Left ventricle myocardium superior (tissue), 1 donor: ENCODE measurements at places on chromosomes 2 and 18.

DNA sequence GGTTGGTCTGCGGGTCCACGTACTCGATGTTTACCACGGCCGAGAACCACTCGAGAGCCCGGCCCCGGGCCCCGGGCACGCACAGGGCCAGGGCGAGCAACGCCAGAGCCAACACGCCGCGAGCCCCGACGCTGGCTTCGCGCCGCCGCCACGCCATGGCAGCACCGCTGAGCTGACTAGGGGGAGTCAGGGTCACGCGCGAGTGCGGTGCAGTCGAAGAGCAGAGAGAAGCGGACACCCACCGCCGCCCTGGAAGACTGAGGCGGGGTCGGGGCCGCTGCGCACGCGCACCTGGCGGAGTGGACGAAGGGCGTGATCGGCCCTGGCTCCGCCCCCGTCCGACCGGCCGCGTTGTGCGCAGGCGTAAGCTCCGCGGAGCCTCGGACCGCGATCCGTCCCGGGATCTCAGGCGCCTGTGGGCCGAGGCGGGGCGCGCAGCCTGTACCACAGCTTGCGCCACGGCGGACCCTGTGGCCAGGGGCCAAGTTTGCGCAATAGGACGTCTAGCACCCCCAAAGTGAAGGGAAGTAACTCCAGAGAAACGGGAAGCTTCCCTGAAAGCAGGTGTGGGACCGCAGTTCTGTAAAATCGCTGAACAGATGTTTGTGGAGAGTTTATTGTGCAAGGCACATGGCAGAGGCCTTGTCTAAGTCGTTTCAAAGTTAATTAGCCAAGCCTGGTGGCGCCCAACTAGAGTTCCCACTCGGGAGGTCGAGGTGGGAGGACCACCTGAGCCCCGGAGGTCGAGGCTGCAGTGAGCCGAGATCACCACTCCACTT lies at the start of gene RNF149:
TSS of gene RNF149 (minus strand) at position 270 of the 779 bp plus-strand sequence. CDS start at position 157, 113 bp downstream.
- DNase-seq: peak; percentile 97

GRCh38 chr2:204416236-204416635 lies 129.0 kb upstream of the PARD3B start:
- DNase-seq: no peak

DNA sequence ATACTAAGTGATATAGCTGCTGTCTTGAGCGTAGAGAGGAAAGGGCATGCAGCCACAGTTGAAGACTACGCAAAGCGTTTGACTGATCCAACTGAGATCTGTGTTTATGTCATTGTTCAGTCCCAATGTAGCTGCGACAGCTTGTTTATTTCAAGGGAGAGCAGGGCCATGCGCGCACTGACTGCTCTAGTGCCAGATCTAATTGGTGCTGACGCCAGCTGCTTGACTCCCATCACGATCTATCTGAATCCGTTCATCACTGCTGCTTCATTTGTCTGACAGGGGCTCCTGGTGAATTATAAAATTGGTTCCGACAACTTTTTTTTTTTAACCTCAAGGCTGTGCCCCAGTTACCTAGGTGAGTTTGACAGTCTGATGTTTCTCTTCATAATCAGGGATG lies 75.7 kb downstream of the CHST9 start:
- DNase-seq: peak; percentile 49

GRCh38 chr2:216486708-216487107 lies 11.9 kb upstream of the RPL37A start:
- peak; percentile 35 for DNase-seq

DNA sequence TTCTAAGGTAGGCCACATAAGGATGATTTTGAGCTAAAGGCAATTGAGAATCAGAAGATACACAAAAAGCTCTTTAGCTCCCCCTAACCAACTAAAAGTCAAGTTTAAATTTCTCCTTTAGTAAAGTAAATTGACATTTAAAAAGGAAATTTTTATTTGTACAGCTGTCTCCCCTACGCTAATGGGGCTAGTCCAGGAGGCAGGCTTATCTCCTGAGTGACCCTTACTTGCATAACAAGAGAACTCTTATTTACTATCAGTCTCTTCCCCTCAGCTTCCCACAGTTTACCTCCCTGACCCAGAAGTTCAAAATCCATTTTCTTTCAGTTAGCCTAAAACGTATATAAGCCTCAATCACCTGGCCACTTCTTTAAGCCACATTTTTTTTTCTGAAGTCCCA lies 1002.8 kb upstream of the NRXN1 start:
- no peak for DNase-seq

DNA sequence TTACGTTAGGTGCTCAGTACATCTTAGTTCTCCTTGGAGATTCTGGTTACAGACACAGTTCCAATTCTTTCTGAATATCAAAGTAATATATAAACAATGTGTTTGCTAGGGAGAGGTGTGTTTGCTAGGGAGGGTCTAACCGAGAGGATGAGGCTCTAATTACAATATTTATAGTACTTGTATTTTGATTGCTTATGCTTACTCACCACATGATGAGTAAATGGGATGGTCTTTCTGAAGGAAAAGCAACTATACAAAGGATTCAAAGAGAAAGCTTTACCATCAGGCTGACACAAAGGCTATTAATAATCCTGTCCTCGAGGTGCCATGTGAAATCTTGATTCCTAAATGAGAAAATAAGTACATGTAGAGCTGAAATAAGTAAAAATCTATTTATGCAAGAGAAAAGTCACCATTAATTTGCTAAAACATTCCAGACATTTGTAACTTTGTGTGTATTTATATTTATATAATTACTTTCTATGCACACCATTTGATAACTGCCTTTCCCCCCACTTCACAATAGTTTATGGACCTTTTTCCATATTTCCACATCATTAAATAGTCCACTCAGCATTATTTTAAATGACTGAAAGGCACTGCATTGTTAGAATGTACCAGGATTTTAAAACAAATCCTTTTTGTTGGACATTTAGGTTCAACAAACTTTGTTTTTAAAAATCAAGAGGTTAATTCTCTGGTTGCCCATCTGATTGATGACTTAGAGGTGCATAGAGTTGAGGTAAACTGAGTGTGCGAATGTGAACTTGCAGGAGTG lies 94.5 kb upstream of the FN1 start:
- DNase-seq: no peak

GRCh38 chr2:81647715-81648230 lies 1343.2 kb upstream of the LRRTM1 start:
- no peak for DNase-seq

DNA sequence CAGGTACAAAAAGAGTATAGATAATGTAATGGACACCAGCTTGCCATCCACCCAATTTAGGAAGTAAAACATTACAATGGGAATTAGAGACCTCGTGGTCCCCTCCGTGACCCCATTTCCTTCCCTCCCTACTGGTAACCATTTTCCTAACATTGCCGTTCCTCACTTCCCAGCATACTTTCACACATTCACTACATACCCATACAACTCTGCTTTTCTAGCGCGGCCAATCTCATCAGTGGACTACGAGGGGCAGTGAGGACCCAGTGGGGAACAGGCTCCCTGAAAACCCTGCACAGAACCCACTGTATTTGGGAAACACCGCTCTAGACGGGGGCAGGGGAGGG lies 1.1 kb downstream of the ENOSF1 start:
- no peak for DNase-seq

DNA sequence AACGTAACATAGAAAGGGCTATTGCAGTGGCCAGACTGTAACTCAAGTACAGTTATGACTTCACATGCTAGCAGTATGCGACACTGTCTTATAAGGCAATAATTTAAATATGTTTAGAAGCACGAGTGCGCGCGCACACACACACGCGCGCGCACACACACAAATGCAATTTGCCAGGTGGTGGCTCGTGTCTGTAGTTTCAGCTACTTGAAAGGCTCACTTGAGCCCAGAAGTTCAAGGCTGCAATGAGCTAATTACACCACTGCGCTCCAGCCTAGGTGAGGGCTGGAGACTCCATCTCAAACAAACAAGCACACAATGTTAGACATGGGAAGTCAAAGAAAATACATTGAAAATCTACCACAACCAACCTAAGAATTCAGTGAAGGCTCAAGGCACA lies 103.7 kb downstream of the USP34 start:
- DNase-seq: no peak

- DNase-seq: no peak
Observed at GRCh38 chr2:129923265-129924091, 56.0 kb upstream of the RAB6C start.

- DNase-seq: no peak
Observed at GRCh38 chr2:164882276-164882675, 40.7 kb upstream of the COBLL1 start.

- DNase-seq: no peak
Observed at GRCh38 chr2:16621316-16621715, 44.3 kb downstream of the CYRIA start.

DNA sequence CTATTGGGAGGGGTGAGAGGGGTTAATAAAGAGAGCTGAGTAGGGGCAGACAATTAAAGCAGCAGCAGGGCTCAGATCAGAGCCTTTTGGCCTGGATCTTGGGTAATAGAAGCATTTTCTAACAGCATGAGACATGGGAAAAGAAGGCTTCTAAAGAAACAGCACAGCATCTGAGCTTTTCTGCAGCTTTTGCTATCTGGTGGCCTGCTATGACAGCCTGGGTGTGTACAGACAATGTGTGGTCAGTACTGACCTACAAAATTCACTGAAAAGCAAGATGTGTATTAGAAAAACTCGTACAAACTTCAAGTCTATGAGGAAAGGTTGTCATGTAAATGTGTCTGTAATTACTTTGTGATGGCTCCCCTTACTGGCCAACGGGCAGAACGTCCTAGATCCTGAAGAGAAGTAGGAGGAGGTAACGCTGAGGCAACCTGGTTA lies 95.6 kb downstream of the GALNT3 start:
- peak; percentile 43 for DNase-seq

GRCh38 chr2:170181602-170182001 lies 3.7 kb downstream of the MYO3B start:
- no peak for DNase-seq

DNA sequence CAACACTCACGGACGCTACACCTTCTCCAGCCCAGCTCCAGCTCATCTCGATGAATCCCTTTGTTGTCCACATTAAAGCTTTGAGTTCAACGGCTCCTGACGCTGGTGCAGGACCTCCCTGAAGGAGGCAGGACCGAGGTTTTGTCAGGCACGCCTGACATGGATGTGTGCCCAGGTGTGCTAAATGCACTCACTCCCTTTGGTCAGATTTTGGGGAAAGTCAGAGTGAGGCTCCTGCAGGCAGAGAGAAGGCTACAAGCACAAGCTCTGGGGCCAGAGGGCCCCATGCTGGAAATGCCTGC lies 78.6 kb downstream of the NDUFA10 start:
- DNase-seq: no peak

GRCh38 chr2:35035883-35036282 lies 1319.7 kb upstream of the CRIM1 start:
- DNase-seq: no peak

DNA sequence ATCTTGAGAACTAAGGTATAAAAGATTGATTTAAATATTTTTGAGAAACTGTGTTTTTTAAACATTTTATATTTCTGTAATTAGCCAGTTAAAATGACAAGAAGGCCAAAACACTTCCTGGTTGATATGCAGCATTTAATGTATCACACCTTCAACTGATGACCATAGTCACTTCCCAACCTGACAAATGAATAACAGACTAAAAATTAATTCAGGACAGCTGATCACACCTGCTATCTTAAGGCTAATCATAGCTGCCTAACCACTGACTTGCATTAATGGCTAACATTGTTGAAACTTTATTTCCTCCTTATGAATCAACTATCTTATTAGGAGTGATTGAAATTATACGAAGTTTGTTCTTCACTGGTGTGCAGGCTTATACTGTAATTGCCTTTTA lies 125.8 kb upstream of the MSTN start:
- DNase-seq: no peak

GRCh38 chr2:140892436-140892835 lies 1238.4 kb downstream of the LRP1B start:
- no peak for DNase-seq

- no peak for DNase-seq
Observed at GRCh38 chr18:76684265-76684664, 138.1 kb upstream of the ZNF236 start.

DNA sequence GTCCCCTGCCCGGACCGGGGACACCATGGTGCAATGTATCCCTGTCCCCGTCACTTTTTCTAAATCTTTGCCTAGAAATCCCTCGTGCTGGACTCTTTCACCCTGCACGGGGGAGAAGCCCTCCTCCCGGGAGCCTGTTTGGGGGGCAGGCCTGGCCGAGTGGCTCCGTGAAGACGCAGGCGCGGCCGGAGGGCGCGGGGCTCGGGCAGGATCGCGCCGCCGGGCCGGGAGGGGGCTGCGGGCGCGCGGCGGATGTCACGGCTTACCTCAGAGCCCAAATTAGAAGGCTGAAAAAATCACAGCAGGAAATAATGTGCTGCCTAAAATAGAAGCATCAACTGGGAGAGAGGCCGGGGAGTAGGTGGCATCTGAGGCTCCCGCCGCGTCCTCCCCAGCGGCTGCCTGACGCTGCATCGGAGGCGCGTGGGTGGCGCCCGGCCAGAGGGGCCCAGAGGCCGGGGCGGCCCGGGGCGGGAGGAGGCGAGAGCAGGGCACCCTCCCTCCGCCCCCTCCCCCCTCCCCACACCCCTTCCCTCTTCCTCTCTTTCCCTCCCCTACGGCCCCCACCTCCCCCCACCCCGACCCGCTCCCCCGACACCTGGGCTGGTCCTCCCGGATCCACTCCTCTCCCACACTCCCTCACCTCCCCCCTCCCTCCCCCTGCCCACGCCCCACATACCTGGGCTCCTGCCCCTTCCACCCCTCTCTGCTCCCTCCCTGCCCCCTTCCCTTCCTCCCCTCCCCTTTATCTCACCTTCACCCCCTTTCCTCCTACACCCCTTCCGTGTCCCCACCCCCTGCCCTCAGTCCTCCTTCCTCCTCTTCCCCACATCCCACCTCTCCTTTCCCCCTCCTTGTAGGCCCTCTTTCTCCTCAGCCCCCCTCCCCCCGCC lies 51.9 kb downstream of the SLC4A1AP start:
- DNase-seq: peak; percentile 89

DNA sequence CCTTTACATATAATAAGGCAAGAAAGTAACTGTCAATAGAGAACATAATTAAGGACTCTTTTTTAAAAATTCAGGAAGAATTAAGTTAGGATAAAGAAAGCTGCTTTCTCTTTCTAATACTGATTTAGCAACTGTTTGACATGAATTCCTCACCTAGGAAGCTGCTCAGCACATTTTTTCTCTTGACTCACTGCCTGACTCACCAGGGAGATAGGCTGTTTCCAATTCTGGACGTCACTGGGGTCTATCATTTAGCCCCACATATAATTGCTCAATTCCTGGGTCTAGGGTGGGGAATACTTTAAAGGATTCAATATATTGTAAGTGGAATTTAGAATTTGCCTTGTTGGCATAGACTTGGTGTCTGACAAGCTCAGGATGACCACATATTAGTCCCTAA lies 50.8 kb upstream of the UGP2 start:
- DNase-seq: no peak

DNA sequence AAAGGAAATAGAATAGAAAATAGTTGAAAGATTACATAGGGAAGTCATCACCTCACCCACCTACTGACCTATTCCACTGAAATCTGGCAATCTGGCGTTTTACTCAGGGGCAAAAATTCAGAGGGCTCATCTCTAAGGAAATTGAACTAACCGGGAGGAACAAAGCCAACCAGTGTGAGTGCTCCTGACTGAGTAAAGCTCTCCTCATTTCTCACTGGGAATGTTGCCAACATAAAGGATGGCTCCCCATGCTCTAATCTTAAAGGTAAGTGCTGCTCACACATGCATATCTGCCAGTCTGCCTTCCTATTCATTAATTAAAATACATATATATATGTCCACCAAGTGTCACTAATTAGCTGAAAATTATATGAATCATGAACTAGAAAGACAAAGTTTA lies 13.5 kb upstream of the DOK6 start:
- DNase-seq: no peak

- no peak for DNase-seq
Observed at GRCh38 chr18:47248115-47248603, 3.3 kb downstream of the SKOR2 start.
